ENCODE measurements at places on chromosomes 12 and 14.

- no peak for DNase-seq
Measured at GRCh38 chr12:14710632-14711320, 14.4 kb upstream of the GUCY2C start.

- DNase-seq = no peak
Measured at GRCh38 chr12:3133405-3133783, 56.2 kb downstream of the TSPAN9 start.

- no peak for DNase-seq
Measured at GRCh38 chr14:34060651-34060999, 109.8 kb upstream of the EGLN3 start.

GRCh38 chr14:45091710-45092109 is 7.8 kb downstream of the PRPF39 start:
- DNase-seq = no peak

- DNase-seq = no peak
Measured at GRCh38 chr12:5248230-5248629, 183.7 kb upstream of the NTF3 start.

DNA sequence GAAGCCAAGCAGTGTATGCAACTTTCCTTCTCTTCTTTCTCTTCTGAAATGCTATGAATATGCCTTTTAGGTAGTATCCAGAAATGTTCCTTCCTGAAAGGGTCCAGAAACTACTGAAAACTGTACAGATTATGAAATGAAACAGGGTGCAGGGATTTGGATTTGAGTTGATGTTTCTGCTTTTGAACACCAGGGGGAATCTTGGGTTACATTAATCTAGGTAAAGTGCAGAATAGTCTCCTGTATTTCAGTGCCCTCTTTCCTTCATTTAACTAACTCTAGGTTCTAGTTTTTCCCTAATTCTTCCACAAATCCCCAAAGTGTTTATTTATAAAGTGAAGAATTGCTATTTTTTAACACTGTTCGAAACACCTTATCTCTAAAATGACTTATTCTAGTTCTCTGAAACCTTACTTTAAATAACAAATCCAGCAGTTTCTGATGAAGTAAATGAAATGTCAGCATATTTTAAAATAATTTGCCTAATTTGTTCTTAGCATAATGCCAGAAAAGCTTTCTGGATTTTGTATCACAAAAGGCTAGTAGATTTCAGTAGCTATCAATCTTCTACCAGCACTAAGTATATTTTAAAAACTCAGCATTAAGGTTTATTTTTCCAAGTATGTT is 111.9 kb downstream of the LRRK2 start:
- no peak for DNase-seq

DNA sequence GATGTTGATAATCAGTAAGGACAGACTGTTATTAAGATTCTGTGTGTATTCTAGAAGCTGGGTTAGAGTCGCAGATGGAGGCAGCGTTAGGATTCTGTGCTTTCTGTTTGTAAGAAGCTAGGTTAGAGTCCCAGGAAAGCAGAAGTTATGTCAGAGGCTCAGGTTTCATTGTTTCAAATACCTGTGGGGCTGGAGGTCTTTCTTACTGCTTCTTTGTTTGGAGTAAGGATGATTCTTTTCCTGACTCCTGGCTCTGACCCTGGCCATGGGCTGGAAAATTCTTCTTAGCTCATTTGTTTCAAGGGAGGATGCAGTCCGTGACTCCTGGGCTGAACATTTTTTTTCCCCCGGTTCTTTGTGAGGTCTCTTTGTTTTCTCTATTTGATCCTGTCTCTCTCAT is 5.2 kb downstream of the MUCL1 start:
- DNase-seq = no peak

Measured in activated naive CD4-positive, alpha-beta T cell treated with Interleukin-2 at 50 U/mL for 16 hours (primary cell).